CD4-positive, alpha-beta T cell treated with Interferon alpha-2 for 1 hour (primary cell): ENCODE measurements at places on chromosomes 2 and 18.

- no peak for DNase-seq
Observed at GRCh38 chr2:23588508-23589201, 203.7 kb downstream of the KLHL29 start.

DNA sequence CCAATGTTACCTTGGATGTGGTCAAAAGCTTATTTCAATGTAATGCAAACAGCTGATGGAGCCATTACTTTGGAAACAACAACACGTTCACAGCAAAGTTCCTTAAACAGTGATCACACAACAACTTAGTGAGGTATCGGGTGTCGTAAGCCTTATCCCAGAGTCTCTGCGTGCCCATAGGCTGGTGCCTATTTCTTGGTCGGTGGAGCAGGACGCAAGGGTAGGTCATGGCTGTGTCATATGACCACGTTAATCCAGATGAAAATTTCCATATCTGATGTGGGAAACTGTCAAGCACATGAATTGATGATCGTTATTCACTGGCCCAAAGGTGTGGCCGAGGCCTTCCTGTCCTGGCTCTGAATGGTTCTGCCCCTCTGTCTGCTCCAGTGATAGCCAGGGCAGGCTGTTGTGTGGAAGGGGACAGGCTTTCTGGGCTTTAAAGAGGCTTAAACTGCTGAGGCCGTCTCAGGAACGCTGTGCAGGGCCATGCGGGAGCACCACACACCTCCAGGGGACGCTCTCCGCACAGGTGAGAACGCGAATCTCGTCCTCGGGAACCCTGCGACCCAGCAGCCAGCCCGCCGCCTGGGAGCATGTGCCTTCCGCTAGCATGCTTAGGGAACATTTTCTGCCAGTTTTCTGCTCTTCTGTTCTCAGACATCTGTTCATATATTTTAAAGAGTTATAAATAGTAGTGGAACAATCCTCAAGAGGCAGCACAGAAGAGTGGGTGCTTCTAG lies 90.6 kb downstream of the KCTD1 start:
- DNase-seq = no peak

GRCh38 chr2:104378853-104379374 lies 475.0 kb upstream of the POU3F3 start:
- peak; percentile 6 for DNase-seq

- no peak for DNase-seq
Observed at GRCh38 chr2:146321175-146321574, 1523.7 kb upstream of the ACVR2A start.

DNA sequence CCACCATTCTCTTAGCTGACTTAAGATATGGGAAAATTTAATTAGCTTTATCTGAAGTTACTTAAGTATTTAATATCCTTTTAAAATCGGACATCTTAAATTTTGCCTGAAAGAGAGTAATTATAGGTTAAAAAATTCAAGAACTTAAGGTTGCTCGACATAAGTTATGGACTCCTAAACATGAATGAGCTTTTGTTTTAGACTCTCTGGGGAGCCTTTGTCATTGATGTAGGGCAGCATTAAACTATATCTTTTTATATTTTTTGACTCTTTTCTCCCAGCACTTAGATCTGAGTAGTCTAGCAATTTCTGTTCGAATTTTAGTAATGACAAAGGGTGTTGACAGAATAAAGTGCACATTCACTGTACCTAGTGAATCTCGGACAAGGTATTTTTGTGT lies 4.7 kb downstream of the PHLPP1 start:
- DNase-seq = no peak

DNA sequence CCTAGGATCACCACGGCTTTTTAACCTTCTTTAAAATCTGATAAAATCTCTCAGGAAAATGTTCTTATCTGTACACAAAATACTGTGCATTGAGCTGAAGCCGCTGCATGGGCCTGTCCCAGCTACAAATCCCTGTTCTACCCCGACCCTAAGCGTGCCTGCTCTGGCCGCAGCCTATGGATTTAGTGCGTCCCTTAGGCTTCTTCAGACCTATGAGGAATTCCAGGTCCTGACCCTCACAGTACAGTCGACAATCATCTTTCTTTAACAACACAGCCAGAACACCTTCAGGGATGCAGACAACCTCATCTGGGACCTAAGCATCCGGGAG lies 477 bp upstream of the WDCP start:
- no peak for DNase-seq

DNA sequence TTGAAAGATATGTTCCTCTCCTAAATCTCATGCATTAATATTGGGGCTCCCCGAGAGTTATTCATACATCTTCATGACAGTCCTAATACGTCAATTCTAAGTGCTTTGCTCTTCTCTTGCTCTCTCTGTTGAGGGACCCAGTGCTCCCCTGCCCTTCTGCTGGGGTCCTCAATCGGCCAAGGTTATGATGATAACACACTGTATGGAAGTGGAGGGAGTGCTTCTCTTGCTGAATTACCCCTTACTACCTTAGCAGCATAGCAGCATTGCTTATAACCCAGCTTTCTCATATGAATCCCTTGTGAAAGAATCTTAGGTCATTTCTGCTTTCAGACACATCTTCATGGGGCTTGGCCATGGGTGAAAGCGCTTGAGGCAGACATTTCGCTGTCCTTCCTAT lies 43.2 kb downstream of the ITPRID2 start:
- DNase-seq = no peak

- no peak for DNase-seq
Observed at GRCh38 chr2:85666435-85667316, 1.3 kb downstream of the SFTPB start.

GRCh38 chr2:6906165-6906741 lies 11.0 kb upstream of the RNF144A start:
- DNase-seq = no peak

GRCh38 chr2:240024766-240025165 lies 376 bp downstream of the NDUFA10 start:
- DNase-seq = no peak

GRCh38 chr2:238670111-238670585 lies 177.7 kb upstream of the TWIST2 start:
- DNase-seq = no peak

DNA sequence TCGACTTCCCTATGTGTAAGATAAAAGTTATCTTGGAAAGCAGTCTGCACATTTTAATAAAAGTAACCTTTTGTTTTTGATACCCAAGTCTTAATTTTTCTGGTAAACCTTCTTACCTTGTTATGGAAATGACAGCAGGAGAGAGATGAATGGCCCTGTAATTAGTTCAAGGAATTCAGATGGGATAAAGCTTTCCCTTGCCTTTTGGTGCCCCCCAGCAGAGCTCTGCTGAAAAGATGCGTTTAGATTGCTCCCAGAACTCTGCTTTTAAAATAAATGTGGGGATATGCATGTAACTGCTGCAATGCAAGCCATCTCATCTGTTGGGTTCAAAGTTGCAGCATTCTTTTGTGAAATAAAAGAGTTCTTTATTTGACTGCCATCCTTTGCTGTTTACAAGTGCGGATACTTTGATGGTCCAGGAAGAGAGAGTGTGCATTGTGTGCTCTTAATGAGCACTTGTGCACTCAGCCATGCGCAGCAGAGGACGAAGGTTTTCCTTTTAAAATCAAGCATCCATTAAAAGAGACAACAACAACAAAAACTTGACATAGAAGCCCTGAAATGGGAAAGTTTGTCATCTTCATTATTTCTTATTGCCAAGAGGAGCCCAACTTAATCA lies 176.7 kb upstream of the ST6GAL2 start:
- DNase-seq = no peak

- no peak for DNase-seq
Observed at GRCh38 chr2:23656597-23656973, 270.3 kb downstream of the ATAD2B start.

DNA sequence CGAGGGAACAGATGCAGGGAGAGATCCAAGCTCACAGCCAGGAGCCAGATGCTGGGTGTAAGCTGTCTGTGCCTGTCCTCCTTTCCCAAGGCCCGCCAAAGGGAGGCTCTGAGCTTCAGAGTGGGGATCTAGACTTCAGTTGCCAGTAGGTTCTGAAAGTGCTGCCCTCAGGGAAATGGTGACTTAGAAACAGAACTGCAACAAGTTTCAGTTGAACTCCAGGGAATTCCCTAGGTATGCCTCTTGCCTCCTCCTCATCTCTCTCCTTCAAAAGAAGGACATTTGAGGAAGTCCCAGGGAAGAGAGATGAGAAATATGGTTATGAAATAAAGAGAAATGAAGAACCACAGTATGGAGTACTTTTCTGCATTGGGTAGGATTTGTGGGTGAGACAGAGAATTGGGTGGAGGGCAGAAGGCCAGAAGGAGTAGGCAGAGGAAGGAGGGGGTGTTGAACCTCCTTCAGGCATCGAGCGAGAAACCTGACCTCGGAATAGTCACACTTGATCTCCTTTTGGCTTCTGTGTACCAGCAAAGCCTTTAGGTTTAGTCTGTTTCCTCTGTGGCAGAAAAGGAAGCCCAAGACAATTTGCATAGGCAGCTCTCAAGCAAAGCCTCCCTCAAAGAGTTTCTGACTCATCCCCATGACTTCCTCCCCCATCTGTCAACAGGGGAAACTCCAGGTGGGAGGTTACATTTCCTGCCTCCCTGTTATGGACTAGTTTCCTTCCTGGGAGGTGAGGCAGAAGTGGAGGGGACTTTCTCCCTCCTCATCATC lies 45.7 kb downstream of the QPCT start:
- peak; percentile 76 for DNase-seq

DNA sequence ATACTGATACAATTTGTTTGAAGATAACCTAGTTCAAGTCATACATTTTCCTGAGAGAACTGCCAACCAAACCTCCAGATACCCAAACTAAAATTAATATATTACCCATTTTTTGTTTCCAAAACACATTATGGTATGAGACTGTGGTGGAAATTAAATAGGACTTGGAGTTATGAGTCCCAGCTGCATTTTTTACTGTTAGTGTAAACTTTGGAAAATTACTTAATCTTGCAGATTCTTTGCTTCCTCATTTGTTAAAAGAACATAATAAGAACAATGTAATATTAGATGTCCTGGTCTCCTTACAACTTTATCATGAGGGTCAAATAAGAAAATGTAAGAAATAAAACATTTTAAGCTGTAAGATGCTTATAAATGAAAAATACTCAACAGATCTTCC lies 98.2 kb upstream of the TRIB2 start:
- DNase-seq = no peak

DNA sequence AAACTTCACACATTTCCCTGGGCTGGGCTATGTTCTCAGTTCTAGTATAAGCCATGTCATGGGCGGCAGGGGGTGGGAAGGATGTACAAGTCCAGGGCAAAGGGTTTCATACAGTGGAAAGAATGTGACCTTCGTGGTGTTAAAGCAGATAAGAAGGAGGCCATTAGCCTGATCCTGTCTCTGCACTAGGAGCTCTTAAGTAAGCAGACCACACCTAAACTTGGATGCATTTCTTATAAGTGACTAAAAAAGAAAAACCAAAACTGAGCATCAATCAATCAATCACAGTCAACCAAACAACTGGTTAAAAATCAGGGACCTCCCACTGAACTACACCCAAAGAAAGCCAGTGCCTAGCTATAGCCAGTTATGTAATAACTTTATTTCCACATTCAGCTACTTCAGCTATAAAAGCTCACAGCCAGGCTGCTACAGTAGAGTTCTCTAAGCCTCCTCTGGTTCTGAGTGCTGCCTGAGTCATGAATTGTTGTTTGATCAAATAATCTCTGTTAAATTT lies 46.8 kb upstream of the RIOK3 start:
- no peak for DNase-seq

DNA sequence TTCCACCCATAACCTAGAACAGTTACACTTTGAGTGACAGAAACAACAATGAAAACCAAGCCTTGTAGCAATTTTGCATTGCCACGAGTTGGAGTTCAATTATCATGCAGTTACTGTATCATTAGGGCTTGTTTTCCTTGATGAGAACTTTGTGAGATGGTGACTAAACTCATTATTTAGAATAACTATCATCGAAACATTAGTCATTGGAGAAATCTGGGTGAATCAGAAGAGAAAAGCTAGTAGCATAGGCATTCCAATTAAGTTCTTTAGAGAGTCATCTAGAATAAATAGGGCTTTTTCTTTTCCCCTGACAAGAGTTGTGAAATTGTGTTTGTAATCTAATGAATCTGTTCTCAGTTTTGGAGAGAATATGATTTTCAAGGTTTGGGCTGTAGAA lies 122.8 kb upstream of the DOCK10 start:
- no peak for DNase-seq

DNA sequence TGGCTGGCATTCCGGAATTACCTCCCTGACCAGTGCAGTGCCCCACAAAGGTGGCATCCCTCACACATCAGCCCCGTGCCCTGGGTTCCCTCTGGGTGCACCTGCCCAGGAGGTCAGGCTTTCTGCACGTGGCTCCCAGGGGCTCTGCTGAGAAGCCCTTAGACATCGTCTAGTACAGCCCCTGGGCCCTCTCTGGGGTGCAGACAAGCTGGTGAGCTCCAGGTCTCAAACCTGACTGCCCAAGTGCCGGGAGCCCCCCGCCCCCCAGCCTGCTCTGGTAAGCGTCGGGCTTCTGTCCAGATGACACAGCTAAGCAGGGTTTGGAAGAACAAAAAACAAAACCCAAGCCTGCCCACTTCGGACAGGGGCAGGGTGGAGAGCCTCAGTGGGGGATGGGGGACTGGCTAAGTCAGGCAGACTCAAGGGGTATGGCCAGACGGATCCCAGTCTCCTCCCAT lies 20.2 kb downstream of the TWIST2 start:
- no peak for DNase-seq

DNA sequence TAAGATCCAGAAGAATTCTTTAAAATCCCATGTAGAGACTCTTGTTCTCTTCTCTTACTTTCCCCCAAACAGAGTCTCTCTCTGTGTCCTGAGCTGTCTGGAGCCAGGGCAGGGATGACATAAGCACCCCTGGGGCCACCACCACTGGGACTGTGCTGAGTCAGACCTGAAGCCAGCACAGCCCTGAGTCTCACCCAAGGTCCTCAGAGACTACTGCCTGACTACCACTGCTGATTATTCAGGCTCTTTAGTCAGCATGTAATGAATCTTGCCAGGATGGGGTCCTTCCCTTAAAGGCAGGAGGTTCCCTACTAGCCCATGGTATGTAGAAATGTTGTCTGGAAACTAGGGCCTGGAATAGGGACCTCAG lies 34.9 kb upstream of the DYNC1I2 start:
- no peak for DNase-seq
